ENCODE measurements at places on chromosomes 3 and 15.

DNA sequence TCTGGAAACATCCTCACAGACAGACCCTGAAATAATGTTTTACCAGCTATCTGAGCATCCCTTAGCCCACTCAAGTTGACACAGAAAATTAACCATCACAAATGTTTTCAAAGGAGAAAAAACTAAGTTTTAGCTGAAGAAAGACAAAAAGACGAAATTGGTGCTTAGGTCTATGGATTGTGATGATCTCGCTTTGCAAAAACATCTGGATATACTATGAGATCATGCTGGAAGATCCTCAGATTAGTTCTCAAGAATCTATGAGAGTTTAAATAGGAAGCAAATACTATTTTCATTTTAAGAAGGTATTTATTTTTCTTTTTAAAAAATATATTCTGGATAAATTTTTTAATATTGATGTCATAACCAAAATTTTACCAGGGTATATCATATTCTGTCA, 42.6 kb upstream of the MBNL1 start:
- no peak for DNase-seq

- DNase-seq: no peak
Measured at GRCh38 chr15:98715401-98715800, 67.1 kb downstream of the IGF1R start.

DNA sequence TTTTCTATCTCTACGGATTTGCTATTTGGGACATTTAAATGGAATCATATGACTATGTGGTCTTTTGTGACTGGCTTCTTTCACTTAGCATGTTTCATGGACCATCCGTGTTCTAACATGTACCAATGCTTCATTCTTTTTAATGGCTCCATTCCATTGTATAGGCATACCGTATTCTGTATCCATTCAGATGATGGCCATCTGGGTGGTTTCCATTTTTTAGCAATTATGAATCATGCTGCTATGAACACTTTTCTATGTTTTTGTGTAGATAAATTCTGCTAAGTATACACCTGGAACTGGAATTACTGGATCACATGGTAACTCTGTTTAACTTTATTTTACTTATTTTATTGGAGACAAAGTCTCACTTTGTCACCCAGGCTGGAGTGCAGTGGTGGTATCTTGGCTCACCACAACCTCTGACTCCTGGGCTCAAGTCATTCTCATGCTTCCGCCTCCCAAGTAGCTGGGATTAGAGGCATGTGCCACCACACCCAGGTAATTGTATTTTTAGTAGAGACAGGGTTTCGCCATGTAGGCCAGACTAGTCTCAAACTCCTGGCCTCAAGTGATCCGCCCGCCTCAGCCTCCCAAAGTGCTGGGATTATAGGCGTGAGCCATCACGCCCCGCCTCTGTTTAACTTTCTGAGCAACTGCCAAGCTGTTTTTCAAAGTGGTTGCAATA, 13.4 kb downstream of the UBP1 start:
- no peak for DNase-seq

- no peak for DNase-seq
Measured at GRCh38 chr3:164417955-164418354, 660.3 kb downstream of the SI start.

- DNase-seq: no peak
Measured at GRCh38 chr15:67079361-67079760, 14.0 kb downstream of the SMAD3 start.

DNA sequence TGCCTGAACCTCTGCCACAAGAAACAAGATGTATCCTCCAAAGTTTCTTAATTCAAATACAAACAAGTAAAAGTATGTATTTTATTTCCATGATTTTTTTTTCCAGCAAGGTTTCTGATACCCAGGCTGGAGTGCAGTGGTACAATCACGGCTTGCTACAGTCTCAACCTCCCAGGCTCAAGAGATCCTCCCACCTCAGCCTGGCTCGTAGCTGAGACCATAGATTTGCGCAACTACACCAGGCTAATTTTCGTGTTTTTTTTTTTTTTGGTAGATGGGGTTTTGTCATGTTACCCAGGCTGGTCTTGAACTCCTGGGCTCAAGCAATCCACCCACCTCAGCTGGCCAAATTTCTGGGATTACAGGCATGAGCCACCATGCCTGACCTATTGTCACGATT, 12.2 kb upstream of the VEPH1 start:
- DNase-seq: no peak

DNA sequence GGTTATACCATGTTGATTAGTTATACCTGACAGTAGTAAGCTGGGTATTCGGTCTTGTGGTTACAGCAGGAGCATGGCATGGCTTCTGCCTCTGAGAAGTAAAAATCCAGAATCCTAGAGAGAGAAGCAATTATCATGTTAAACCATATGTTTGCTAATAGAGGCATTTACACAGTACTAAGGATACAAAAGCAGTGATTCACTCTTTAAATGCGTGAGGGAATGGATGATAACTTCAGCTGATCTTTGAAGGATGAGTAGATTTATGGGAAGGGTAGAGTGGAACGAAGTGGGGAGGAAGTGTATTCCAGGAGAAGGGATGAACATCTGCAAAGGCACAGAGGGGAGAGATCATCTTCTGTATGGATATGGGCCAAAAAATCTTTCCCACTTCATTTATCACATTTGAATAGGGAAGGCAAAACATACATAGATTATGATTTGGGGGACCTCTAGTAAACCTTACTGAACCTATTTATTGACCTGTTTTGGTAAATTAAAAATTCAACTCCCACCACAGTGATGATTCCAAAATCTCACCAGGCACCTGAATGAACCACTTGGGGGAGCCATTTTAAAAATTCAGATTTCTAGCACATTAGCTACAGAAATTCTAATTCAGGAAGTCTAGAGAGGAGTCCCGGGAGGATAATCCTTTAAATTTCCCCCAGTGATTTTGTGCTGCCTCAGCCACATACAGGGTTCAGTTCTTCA, 35.1 kb downstream of the IGSF10 start:
- no peak for DNase-seq

DNA sequence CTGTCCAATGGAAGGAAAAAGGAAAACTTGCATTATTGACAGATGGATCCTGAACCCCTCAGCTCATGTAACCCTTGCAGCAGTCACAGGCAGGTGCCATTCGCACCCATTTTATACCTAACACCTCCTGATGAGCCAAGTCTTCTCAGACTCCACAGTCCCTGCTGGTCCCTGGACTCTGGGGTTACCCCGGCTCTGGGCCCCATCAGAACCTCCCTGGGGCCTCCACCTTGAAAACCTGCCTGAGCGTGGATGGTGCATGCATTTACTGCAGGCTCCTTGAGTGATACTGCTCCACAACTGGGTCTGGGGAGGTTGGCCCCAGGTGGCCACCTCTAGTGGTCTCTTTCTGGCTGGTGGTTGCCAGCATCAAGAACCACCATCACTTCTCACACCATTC, 15.9 kb upstream of the DOCK3 start:
- no peak for DNase-seq

DNA sequence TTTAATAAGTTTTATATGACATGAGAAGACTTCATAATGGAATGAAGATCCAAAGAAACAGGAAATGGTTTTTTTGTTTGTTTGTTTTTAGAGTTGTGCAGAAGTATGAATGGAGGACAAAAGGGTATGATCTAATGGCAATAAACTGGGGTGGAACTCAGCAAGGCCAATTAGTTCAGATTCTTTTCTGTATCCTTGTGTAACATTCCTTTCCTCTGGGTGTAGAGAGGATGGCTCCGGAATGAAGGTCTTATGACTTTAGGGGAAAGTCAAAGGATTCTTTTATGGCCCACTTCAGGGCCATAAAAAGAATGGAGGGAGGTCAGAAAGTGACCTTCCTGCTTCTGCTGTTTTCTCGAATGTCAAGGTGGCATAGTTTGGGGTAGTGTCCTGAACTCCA, 152.6 kb downstream of the DPH6 start:
- DNase-seq: no peak

All from epithelial cell of proximal tubule (primary cell).